ENCODE measurements at places on chromosomes 6 and 20.
A peak's percentile ranks its signal among the peaks of the same experiment; 100 is the strongest.

- DNase-seq: no peak
These were observed 8.0 kb upstream of the UBE2J1 start for GRCh38 chr6:89360415-89360999.

DNA sequence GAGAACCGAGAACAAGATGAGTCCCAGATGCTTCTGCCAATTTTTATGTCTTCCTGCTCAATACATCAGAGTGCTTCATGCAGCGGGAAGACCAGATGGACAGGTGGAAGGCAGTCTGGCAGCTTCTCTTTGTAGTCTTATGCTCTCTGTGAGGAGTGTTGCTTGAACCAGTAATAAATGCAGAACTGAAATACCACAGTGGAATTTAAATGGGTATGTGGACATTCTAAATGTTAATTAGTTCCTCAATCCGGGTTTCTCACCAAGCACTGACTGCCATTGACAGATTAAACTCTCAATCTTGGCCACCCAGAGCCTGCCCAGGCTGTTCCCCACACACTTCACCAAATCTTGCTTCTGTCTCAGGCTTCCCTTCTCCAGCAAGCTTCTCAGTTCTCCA lies 695.5 kb upstream of the CHD6 start:
- DNase-seq: no peak

GRCh38 chr6:3541006-3541585 lies 84.2 kb upstream of the SLC22A23 start:
- DNase-seq: no peak

DNA sequence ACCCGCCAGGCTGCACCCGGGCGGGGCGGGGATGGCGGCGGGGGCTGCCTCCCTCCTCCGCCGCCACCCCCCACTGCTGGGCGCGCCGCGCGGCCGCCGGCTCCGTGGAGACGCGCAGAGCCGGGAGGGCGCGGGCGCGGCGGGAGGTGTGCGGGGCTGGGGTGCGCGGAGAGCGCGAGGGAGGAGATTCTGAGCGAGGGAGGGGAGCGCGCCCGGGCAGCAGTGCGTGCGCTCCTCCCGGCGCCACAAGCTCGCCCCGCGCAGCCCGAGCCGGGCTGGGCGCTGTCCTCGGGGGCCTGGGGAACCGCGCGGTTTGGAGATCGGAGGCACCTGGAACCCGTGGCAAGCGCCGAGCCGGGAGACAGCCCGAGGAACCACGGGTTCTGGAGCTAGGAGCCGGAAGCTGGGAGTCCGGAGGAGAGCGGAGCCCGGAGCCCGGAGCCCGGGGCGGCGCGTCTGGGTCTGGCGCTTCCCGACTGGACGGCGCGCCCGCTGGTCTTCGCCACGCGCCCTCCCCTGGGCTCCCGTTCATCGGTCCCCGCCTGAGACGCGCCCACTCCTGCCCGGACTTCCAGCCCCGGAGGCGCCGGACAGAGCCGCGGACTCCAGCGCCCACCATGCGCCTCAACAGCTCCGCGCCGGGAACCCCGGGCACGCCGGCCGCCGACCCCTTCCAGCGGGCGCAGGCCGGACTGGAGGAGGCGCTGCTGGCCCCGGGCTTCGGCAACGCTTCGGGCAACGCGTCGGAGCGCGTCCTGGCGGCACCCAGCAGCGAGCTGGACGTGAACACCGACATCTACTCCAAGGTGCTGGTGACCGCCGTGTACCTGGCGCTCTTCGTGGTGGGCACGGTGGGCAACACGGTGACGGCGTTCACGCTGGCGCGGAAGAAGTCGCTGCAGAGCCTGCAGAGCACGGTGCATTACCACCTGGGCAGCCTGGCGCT lies at the start of gene NTSR1:
TSS of gene NTSR1 (plus strand) at position 246 of the 946 bp plus-strand sequence. CDS start at position 618, 372 bp downstream.
- no peak for DNase-seq

DNA sequence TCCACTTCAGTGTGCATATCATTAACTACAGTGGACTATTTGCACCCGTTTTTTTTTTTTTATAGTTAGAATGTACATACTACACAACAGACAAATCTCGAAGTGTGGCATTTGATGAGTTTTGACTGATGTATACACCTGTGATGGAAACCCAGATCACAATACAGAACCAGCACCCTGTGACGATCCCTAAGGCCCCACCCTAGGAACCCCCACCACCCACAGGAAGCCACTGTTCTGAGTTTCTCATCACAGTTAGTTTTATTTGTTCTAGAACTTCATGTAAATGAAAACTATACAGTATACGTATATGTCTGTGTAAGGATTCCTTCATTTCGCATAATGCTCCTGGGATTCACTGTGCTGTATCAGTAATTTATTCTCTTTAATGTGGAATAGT lies 102.8 kb downstream of the IRF4 start:
- no peak for DNase-seq

DNA sequence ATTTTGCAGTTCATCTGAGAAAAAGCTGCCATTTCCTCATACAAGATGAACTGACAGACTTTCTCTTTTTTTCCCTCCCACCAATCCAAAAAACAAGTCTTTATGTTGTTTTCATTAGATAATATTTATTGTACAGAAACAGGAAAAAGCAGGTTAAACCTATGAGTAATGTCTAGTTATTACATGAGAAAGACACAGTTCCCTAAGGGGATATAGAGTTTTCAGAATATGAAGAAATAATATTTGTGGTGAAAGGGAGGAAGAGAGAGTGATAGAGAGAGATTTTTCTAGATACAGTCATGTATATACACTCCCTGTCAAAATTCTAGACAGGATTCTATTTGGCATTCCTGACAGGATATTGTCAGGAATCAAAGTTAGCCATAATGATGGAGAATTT lies 392.4 kb downstream of the BMP2 start:
- DNase-seq: no peak

GRCh38 chr6:82078286-82078908 lies 169.1 kb downstream of the IBTK start:
- DNase-seq: no peak

- DNase-seq: no peak
These were observed 143.9 kb upstream of the EYA4 start for GRCh38 chr6:133097208-133097607.

DNA sequence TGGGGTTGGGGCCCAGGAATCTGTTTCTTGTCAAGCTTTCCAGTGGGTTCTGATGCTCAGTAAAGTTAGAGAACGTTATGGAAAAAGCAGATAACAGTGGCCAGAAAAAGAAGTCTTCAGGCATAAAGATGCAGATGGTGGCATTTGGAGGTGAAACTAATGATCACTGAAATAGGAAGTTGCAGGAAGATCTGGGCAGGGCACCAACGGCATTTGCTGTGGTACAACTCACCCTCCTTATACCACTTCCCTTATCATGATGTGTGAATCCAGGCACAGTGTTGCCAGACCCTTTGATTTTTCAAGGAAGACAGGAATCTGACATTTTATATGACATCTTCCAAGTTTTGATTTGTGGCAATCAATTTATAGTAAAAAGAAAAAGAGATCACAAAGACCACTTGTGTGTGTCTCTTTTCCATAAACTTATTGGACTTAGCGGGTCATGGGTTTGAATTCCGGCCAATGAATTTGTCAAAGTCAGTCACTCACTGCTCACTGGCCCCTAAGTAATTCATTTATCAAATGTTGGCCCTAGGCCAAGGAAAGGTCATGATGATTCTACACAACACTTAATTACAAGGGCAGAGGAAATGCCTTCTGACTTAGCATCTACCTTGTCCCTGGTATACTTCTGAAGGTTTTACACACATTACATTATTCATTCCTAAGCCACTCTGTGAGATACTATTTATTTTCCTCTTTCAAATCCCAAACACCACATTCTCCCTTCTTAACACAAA lies 37.6 kb downstream of the LAMP5 start:
- DNase-seq: no peak

- DNase-seq: no peak
These were observed 200.5 kb downstream of the SMOC2 start for GRCh38 chr6:168641446-168641845.

DNA sequence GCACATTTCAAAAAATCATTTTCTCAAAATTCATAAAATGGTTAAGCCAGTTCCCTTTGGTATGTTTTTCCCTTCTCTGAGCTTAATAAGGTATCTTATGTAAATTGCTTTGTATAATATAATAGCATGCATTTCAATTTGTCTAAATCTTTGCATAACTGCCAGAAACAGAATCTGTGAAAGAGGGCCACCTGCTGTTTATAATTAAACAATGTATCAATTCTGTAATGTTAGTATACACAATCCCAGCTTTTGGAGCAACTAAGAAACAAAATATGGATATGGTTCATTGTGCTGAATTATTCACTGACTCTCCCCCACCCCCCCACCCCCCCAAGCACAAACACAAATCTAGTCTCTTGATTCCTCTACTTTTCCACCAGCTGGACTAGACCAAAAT lies 54.8 kb downstream of the GPX5 start:
- DNase-seq: no peak

GRCh38 chr6:15947923-15948322 lies 181.0 kb upstream of the MYLIP start:
- DNase-seq: no peak

GRCh38 chr6:110482774-110483400 lies 6.5 kb upstream of the SLC22A16 start:
- no peak for DNase-seq

DNA sequence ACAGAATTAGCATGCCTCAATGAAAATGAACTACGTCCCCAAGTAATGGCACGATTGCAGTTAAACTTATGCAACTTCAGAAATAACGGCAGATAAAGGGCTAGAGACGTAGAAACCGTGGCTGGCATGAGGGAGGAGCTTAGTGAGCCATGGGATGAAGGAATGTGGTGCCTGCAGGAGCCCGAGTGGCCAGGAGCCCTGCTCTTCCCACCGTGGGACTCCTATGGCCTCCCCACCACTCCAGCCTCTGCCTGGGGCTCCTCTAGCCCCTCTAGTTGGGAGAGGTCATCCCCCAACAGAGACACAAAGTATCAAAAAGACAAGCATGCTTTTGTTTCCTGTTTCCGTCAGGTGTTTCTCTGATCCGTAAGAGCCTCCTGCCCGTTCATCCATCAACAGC lies 75.1 kb upstream of the BHLHE23 start:
- DNase-seq: no peak

DNA sequence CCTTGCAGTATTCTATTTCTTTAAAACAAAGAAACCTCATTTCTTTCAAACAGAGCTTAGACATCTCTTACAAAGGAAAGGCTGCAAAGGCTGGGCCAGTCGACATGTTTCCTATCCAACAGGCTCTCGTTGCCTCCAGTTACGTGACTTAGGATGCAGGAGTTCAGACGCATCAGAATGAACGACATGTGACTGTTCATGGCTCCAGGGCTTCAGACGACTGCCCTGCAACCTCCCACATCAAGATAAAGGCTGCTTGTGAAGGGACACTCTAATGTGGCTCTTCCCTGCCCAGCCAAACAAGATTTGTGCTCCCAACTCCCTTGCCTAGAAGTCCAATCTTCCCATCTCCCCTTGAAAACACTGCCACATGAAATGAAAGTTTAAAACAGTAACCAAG lies 14.3 kb upstream of the NEDD9 start:
- no peak for DNase-seq

DNA sequence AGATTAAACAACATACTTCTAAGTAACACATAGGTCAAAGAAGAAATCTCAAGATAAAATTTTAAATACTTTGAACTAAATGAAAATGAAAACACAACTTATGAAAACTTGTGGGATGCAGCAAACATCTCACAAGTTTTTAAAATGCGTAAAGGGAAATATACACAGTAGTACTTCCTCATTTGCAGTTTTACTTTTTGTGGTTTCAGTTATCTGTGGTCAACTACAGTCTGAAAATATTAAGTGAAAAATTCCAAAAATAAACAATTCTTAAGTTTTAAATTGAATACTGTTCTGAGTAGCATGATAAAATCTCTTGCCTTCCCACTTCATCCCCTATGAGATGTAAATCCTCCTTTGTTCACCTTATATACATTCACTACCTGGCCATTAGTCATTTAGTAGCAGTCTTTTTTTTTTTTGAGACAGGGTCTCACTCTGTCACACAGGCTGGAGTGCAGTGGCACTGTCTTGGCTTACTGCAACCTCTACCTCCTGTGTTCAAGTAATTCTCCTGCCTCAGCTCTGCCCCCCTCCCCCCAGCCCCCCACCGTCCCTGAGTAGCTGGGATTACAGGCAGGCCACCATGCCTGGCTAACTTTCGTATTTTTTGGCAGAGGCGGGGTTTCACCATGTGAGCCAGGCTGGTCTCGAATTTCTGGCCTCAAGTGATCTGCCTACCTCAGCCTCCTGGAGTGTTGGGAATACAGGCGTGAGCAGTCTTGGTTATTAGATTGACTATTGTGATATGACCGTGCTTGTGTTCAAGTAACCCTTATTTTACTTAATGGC lies 154.6 kb upstream of the AHI1 start:
- no peak for DNase-seq

- no peak for DNase-seq
These were observed 45.2 kb downstream of the PLAGL2 start for GRCh38 chr20:32162351-32162750.

GRCh38 chr20:45433316-45433715 lies 17.4 kb downstream of the PIGT start:
- DNase-seq: peak; percentile 33

DNA sequence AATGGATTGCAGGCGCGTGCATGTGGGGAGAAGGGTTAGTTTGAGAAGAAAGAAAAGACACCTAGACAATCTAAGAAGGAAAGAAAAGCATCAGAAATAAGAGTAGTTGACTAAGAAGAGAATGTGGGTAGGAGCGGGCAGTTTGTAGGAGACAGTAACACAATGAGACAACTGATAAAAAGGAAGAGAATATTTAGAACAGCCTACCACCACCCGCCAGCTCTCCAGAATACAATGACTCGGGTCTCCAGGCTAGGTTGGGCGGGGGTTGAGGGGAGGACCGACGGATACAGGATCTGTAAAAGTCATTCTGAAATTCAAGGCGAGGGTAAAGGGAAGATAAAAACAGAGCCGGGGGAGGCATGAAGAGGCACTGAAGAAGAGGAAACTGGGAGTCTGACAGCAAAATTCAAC lies 712 bp downstream of the ABHD16A start:
- DNase-seq: no peak

- no peak for DNase-seq
These were observed 44.2 kb upstream of the ARFGEF2 start for GRCh38 chr20:48877304-48877703.

DNA sequence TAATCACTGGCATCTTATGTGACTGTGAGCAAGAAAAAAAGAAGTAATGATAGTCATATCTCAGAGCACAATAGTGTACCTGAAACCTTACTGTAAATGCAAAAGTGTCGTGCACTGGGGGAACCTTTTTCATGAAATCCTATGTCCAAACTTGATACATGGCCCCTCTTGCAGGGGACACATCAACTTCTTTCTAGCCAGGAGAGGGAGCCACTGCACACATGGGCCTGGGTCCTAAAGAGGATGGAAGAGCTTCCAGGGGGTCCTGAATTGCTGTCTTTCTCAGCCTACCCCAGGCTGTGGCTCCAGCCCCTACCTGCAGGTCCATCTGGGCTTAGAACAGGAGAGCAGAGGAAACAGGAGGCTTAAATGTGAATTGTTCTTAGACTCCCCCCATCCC lies 165.7 kb downstream of the SOD2 start:
- no peak for DNase-seq

- no peak for DNase-seq
These were observed 110.6 kb downstream of the PPP1R14C start for GRCh38 chr6:150253489-150253888.

All from transverse colon (tissue), 4 donors.